ENCODE measurements at places on chromosomes 7 and 10.

GRCh38 chr10:13195016-13195415 lies 33.7 kb downstream of the MCM10 start:
- DNase-seq: no peak

DNA sequence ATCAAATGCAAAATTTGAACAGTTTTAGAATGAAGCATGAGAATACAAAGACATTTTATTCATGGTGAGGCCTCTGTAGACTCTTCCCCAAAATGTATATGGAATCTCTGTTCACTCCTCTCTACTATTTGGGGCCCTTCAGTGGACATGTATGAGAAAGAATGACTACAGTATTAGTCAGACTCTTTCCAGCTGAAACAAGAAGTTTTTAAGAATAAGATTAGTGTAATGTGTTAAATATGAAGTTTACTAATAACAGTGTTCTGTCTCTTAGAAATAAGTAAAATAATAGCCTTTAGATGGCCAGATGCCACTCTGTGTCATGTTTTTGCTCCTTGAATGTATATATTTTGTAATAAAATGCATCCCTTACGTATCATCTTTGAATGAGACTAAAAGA lies 585.6 kb downstream of the SUGCT start:
- DNase-seq: no peak

- no peak for DNase-seq
Observed at GRCh38 chr7:47622586-47622945, 40.7 kb upstream of the TNS3 start.

DNA sequence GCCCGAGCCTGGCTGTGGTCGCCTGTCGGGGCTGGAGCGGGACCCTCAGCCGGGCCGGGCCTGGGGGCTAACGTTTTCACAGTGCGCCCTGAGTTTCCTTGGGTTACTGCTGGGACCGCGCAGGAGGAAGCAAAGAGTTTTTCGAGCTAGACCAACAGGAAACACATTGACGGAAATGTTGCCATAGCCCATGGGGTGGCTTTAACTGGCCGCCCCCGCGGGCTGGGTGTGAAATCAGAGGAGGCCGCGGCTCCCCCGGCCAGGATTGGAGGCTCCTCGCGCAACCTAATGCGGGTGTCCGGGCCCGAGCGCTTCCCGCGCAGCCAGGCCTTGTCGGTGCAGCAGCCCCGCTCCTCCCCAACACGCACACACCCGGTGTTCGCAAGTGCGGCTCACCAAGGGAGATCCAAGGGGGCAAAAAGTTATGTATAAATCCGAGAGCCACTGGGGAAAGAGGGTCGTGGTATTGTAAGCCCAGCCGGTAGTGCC lies 1.9 kb downstream of the HHEX start:
- no peak for DNase-seq

DNA sequence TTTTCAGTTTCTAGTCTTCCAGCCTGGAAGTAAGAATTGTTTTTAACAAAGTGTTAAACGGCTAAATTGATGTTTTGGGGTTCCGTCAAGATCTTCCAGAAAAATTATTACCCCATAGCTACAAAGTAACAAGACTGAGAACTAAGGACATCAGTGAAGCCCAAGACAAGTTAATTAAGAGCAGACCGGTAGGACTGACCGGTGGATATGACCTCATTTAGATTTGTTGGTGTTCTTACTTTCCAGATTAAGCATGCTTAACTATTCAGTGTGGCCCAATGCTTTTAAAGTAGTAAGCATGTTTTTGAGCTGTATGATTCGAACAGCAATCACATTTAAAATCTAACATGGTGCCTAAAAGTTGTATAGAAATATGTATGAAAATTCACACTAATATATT lies 73.1 kb upstream of the RPA3 start:
- peak; percentile 71 for DNase-seq

GRCh38 chr10:17144757-17145156 lies 15.1 kb upstream of the CUBN start:
- no peak for DNase-seq

DNA sequence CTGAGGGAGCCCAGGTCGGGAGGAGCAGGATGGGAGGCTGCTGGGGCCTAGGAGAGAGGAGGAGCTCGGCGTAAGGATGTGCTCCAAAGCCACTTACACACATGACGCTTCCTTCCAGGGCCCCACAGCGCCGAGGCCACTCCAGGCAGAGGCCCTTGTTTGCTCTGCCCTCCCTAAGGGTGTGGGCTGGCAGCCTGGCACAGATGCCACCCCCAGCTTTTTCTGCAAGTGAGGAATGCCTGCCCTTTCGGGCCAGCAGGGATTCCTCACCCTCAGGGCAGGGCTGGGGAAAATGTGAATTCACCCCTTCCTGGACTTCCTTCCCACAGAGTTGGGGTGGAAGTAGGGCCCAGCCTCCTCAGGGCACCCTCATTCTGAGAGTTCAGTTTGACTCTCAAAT lies 5.6 kb upstream of the AQP1 start:
- no peak for DNase-seq

GRCh38 chr10:1461016-1461415 lies 276.3 kb downstream of the ADARB2 start:
- DNase-seq: no peak

DNA sequence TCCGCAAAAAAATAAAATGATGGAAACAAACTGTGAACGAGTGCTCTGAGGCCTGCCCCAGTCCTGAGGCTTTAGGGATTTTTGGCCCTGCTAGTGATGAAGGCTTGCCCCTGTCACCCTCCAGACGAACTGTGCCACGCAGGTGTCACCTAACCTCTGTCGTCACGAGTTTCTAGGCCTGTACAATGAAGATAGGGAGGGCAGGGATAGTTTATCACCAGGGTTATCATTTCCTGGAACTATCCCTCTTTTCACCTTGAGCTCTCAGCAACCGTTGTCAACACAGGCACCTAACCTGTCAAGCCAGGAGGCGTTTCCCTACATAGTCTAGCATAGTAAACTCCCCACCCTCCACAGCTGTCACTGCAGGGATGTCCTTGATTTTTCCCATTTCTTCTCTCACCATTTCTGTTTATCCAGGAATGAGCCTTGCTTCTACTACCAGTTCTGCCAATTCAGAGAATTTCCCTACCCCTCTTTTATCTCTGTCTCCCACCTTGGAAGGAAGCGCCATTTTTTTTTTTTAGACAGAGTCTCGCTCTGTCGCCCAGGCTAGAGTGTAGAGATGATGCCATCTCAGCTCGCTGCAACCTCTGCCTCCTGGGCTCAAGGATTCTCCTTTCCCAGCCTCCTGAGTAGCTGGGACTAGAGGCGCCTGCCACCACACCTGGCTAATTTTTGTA lies 2.2 kb upstream of the ACHE start:
- DNase-seq: no peak

DNA sequence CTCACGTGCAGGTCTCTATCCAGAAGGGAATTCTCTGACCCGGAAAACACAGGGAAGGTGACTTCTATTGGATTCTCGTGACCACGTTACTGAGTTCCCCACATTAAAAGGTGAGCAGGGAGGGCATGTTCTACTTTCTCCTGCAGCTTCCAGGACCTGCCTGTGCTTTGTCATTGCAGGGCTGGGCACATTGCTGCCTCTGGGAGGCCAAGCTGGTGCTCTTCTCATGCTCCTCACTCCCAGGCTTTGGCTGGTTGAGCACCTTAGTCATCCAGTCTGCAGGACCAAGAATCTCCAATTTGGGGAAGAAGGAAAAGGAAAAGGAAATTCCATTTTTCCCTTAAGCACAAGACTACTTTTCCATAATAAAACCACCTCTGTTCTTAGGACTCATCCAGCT lies 86.5 kb upstream of the TMEM72 start:
- no peak for DNase-seq

DNA sequence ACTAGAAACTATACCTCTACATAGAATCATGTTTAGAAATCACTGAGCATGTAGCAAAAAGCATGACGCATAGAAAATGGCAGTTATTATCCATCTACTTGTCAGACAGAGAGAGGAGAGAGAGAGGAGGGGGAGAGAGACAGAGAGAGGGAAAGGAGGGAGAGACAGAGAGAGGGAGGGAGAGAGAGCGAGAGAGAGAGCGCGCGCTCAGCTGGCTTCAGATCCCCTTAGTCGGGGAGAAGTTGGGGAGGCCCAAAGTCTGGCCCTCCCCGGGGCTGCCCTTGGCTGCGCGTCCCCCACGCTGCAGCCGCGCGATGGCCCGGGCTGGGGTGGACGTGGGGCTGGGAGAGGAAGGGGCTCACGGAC lies 37.0 kb downstream of the CNPY1 start:
- no peak for DNase-seq

GRCh38 chr7:8390262-8390626 lies 43.2 kb upstream of the NXPH1 start:
- DNase-seq: no peak

- DNase-seq: no peak
Observed at GRCh38 chr10:123580426-123580825, 85.7 kb upstream of the GPR26 start.

GRCh38 chr10:96860631-96861277 lies 28.7 kb downstream of the LCOR start:
- no peak for DNase-seq

DNA sequence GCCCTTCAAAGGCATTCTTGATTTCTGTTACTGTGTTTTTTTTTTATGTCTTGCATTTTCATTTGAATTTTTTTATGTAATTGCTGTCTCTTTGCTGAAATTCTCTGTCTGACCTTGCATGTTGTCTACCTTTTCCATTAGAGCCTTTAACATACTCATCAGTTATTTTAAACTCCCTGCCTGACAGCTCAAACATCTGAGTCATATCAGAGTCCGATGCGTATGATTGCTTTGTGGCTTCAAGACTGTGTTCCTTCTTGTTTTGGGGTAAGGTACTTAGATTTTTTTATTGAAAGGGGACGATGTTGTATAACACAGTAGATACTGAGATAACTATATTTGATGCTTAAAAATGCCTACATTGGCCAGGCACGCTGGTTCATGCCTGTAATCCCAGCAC lies 9.7 kb upstream of the TARP start:
- DNase-seq: no peak

- no peak for DNase-seq
Observed at GRCh38 chr10:92847202-92847864, 987 bp upstream of the EXOC6 start.

All from T47D (cell line).